ENCODE measurements at places on chromosomes 13 and 19.

GRCh38 chr19:46378268-46378667 lies 31.4 kb downstream of the PPP5C start:
- no peak for DNase-seq
- no peak overlapping the region for H3K27ac ChIP-seq
- H3K36me3 ChIP-seq = peaks cover 72% of the 10 kb centered on the region
- no peaks in the 10 kb centered on the region for H3K27me3 ChIP-seq
- no peaks in the 10 kb centered on the region for H3K4me1 ChIP-seq

DNA sequence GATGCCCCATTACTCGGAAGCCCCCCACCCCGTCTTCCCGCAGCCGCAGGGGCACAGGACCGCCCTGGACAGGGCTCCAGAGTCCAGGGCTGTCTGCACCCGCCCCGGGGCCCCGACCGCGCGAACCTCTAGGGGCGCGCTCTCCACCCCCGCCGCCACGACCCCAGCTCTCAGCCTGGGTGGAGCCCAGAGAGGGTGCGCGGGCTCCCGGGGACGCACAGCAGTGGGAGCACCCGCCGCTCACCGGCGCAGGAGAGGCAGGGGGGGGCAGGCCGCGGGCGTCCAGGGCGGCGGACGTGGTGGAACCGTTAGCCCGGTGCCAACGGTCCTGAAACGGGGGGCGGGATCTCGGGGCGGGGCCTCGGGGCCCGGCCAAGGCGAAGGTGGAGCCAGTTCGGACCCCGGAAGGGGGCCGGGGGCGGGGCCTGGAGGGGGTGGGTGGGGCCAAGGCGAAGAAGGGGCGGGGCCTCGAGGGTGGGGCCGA lies at the start of gene ATP8B3:
Gene ATP8B3, minus strand, starts transcription at position 335 of the 484 bp plus-strand sequence. CDS start 540 bp downstream, outside the sequence.
- DNase-seq = no peak
- H3K4me1 ChIP-seq = peaks cover 11% of the 10 kb centered on the region
- peaks cover 10% of the 10 kb centered on the region for H3K36me3 ChIP-seq
- peak within 1 kb of the TSS; percentile 95 for H3K27ac ChIP-seq

- no peaks in the 10 kb centered on the region for H3K36me3 ChIP-seq
- no peak overlapping the region for H3K4me3 ChIP-seq
- no peaks in the 10 kb centered on the region for H3K27me3 ChIP-seq
- H3K4me1 ChIP-seq = no peaks in the 10 kb centered on the region
Observed at GRCh38 chr13:65787082-65787481, 1443.1 kb downstream of the PCDH9 start.

- peaks cover 20% of the 10 kb centered on the region for H3K27me3 ChIP-seq
- no peak overlapping the region for H3K27ac ChIP-seq
- no peaks in the 10 kb centered on the region for H3K36me3 ChIP-seq
- peaks cover 6% of the 10 kb centered on the region for H3K4me1 ChIP-seq
- no peak for DNase-seq
Observed at GRCh38 chr19:40982594-40983101, 8.4 kb upstream of the CYP2B6 start.

DNA sequence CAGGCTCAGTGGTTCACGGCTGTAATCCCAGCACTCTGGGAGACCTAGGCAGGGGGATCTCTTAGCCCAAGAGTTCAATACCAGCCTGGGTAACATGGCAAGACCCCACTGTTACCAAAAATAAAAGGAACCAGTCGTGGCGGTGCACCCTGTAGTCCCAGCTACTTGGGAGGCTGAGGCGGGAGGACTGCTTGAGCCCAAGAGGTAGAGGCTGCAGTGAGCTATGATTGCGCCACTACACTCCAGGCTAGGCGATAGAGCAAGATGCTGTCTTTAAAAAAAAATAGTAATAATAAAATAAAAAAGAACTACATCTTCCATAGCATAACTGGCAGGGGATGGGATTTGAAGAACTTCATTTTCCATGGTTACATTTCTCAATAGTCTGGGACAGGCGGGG lies 3.0 kb downstream of the LYPD3 start:
- no peaks in the 10 kb centered on the region for H3K27me3 ChIP-seq
- peaks cover 23% of the 10 kb centered on the region for H3K4me1 ChIP-seq
- peak overlapping the region; percentile 49 for H3K4me3 ChIP-seq
- no peak for DNase-seq

DNA sequence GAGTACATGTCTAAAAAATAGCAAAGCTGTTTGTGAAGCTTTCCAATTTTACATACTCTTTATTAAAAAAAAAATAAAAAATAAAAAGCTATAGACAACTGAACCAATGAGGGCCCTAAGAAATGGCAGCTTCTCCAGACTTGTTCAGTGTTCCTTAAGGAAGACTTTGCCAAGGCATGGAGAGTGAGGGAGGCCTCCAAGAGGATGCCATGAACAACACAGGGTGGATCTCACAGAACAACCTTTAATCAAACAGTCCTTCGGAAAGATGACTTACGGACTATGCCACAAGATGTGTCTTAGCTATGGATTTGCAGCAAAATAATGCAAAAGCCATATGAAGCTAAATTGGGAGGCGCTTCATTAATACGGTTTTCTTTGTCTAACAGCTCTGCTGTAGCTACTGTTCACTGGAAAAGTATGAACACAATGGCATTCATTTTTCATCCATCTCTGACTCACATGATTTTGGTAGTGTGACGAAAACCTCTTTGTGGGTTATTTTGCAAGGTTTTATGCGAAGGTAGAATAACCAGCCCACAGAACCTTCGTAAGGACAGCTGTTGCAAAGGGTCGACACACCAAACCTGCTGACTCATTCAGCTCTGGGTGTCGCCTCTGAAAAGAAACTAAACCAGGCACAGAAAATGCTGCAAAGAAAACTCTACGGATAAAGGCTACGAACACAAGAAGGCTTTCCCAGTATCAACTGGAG lies 27.7 kb downstream of the EFNB2 start:
- peaks cover 2% of the 10 kb centered on the region for H3K27me3 ChIP-seq
- no peak overlapping the region for H3K27ac ChIP-seq
- H3K36me3 ChIP-seq = no peaks in the 10 kb centered on the region

DNA sequence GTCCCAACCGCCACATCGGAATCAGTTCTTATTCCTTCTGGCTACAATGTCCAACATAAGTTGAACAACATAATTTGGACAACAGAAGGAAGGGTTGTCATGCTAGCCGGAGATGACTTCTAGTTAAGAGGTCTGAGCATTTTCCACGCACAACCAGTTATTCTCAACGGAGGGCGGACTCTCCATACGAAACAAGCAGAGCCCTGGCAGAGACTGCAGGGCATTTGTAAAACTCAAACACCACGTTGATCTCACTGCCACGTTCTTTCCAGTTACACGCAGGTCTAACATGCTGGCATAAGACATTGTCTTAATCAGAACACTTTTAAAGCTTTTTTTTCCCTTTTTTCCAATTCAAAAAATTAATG lies 38.3 kb upstream of the DCUN1D2 start:
- DNase-seq = no peak
- no peaks in the 10 kb centered on the region for H3K27me3 ChIP-seq
- H3K4me3 ChIP-seq = no peak overlapping the region
- no peak overlapping the region for H3K27ac ChIP-seq
- H3K36me3 ChIP-seq = peaks cover 10% of the 10 kb centered on the region

- H3K36me3 ChIP-seq = no peaks in the 10 kb centered on the region
- no peaks in the 10 kb centered on the region for H3K4me1 ChIP-seq
- DNase-seq = no peak
- H3K27me3 ChIP-seq = no peaks in the 10 kb centered on the region
Observed at GRCh38 chr19:16944626-16945363, 56.0 kb downstream of the F2RL3 start.
